Inflammatory macrophage (primary cell): ENCODE measurements at places on chromosomes 5 and 9.

GRCh38 chr9:90813046-90813445 lies 11.4 kb downstream of the SYK start:
- no peak for DNase-seq

GRCh38 chr5:19874811-19875210 lies 113.2 kb downstream of the CDH18 start:
- no peak for DNase-seq

DNA sequence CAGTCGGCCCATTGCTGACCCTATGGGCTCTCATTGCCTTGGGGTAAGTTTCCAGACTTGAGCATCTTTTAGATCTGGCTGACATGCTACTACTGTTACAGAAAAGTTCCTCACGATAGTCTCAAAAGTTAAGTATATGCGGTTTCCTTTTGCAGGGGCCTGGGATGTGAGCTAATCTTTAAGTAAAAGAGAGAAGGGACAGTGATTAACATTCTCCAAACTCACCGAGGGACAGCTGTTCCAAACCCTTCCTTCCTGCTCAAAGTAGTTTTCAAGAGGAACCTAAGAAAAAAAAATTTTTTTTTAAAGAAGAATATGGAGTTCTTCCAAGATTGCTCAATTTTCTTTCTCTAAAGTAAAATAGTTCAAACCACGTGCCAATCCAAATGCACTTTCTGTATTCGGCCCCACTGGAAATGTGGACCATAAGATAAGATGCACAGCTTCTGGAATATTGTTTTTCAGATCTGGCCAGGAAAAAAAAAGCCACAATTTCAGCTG lies 168.0 kb upstream of the SPRY4 start:
- peak; percentile 7 for DNase-seq

DNA sequence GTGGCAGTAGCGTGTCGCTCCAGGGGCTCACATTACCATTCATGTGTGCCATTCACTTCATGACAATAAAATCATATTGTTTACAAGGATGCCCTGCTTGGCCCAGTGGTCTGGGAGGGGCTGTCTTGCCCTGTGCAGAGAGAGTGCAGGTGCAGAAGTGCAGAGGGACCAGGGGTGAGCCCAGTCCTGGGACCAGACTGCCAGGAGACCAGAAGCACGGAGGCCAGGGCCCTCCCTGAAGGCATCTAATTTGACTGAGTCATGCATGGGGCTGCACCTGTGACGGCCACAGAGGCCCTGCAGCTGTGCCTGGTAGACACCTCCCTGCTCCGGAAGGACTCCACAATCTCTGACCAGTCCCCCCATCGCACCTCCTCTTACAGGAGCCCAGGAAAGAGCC lies 164.4 kb upstream of the FOXD4L5 start:
- DNase-seq: no peak

- peak; percentile 93 for DNase-seq
Measured at GRCh38 chr5:68423154-68423811, 207.7 kb downstream of the PIK3R1 start.

DNA sequence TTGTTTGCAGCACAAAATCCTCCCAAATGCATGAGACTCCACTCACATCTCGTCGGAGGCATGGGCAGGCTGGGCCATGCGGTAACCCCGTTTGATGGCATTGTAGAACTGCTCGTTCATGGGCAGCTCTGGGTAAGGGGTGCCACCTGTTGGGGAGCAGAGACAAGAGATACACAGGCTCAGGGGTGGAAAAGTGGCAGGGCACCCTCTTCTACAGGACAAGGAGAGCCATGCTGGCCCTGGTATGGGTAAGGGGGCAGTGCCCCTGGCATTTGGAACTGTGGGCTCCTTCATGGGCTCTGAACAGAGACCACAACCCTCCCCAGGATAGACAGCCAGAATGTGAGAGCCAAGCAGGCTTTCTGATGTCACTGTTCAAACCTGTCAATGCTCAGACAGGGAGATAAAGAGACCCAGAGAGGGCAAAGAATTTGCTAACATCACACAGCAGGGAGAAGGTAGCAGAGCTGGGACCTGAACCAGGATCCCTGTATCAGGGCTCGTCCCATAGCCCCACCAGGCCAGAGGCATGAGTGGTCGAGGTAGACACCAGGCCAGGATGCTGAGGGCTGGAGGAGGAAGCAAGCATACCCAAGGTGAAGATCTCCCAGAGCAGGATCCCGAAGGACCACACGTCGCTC lies 33.2 kb upstream of the CSF1R start:
- no peak for DNase-seq

GRCh38 chr5:73222173-73222572 lies 49.2 kb downstream of the TMEM174 start:
- no peak for DNase-seq

DNA sequence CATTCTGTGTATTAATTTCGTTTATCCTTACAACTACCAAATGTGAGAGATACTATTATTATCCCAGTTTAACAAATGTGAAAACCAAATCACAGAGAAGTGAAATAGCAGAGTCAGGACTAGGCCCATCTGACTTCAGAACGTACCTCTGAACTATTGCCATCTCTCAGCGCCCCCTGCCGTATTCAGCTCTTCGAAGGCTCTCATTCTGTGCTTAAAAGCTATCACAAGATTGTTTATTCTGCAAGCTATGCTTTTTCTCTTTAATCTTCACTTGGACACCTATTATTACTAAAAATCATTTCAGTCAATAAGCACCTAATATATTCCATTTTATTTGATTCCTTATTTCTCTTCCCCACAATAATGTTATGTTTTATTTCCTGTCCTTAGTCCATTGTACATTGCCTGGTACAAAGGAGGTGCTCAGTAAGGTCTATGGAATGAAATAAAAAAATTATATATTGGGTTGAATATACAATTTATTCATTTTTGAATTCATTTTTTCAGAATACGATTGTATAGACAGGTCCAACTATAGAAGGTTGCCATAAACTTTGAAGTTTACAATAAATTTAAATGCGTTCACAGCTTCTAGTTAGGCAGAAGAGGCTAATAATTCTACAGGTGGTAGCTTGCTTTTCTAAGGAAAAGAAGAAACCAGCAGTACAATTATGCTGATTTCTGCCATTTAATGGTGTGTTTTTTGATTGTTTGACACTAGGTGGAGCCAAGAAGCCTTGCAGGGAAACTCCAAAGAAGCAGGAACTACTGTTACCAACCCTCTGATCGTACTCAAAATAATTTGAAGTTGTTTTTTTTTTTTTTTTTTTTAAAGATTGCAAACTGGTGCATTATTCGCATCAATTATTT lies 202.2 kb upstream of the DMRTA1 start:
- peak; percentile 69 for DNase-seq

DNA sequence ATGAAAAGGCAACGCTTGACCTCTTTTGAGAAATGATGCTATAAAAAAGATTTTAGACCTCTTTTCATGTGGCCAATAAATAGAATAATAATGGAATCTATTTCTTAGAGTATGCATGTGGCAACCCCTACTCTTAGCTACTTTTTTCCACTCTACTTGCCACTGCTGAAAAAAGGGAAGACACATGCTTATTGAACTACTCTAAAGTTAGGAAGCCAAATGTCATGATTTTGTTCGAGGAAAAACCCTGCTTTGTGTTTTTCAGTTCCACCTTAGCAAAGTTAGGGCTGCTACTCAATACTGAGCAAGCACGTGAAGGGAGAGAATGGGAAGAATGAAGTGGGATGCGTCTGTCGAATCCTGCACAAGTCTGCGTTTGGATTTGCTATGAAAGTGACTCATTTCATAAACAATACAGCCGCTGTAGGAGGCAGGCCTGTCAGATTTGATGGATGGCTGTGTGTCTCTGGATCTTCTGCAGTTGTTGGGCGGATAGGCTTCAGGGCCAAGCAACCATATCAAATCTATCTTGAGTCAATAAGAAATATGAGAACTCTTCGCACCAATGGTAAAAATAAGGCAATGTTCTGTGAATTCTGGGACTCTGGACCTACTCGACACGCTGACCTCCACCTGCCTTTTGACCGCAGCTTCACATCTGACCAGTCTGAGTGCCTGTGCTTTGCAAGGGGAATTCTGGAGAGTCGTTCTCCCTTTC lies 333.6 kb downstream of the PIK3R1 start:
- DNase-seq: no peak

GRCh38 chr5:160245506-160246086 lies 16.3 kb downstream of the FABP6 start:
- no peak for DNase-seq

GRCh38 chr9:127162864-127163365 lies 40.5 kb upstream of the ANGPTL2 start:
- no peak for DNase-seq

DNA sequence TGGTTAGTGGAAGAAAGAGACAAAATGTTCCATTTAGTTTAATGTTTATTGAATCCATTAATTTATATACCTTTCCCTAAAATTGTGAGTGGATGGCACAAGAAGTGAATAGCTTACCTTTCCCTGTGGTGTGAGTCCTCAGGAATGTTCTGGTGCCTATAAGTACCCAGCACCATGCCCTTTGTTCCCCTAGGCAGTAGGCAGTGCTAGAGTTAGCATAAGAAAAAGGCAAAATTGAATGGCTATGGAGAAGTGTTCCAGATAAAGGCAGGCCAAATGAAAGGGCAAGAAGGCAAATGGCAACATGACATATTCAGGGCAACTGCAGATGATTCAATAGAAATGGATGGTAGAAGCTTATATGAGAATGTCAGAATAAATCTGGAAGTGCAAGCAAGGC lies 370.8 kb upstream of the PTGER4 start:
- no peak for DNase-seq

DNA sequence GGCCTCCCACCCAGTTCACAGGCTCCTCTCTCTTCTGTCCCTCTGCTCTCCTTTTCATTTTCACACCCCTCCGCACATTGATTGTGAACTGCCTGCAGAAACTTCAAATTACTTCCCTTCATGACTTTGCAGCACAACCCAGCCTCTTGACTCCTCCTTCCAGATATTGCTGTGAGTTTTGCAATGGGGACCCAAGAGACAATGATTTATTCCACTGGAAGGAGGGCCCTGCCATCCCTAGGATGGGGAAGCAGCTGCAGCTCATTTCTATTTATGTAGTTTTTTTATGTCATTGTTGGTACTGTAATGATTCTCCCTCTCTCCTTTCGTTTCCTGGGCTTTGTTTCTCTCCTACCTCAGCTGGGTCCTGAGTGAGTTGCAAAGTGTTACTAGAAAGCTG lies 364.9 kb downstream of the ICE1 start:
- no peak for DNase-seq

DNA sequence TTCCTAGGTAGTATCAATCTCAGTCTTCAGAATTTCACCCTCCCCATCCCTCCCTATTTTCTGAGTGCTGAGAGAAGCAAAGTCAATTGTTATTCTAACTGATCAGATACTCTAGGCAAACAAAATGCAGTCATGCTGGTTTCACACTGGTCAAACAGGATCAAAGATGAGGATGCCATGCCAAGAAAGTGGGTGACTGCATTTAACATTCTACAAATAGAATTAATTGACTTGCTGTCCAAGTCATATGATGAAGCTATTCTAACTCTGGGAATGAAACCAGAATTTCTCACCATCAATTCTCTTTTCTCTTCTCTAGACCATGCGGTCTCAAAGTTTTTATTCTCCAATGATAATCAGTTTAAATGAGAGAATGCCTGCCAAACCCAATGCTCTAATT lies 112.5 kb downstream of the CTNND2 start:
- no peak for DNase-seq

- DNase-seq: no peak
Measured at GRCh38 chr5:139961435-139962157, 81.5 kb downstream of the NRG2 start.

DNA sequence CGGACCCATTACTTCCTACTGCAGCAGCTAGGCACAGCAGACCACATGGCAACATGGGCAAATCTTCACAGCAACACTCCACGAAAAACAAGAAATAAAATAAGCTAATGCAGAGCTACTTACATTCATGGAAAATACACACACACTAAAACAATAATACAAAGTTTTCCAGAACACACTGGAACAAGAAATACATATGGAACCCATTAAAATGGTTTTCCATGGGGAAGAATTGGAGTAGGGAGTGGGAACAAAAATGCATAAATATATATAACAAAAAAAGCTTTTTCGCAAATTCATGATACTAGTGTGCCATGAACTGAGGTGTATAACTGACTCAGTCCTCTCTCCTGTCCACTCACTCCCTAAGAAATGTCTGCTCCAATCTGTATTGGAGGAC lies 8.3 kb downstream of the ADAMTS12 start:
- DNase-seq: no peak

- no peak for DNase-seq
Measured at GRCh38 chr9:105637787-105638395, 24.4 kb upstream of the TAL2 start.

- DNase-seq: no peak
Measured at GRCh38 chr5:55343609-55344008, 35.8 kb downstream of the MTREX start.

DNA sequence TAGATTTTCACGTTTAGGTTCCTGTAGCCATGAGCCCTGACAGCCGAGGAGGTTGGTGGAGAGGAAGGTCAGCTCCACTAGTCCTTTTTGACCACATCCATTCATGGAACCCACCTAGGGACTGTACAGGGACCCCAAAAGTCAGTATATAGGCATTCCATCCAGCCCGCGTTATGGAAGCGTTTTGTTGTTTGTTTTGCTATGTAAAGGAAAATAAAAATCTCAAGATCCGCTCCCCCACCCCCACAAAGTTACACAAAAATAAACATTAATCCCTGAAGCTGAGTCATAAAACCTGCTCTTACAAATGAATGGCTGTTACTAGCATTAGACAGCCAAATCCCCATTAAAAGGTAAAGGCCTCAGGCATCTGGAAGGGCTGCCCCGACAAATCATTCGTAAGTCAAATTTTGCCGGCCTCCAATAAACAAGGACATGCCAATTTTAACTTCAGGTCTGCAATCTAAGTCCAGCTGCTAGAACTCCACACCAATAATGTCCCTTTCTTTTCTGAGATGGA lies 292.9 kb downstream of the MED10 start:
- no peak for DNase-seq

GRCh38 chr5:147454996-147455677 lies 54.7 kb downstream of the DPYSL3 start:
- DNase-seq: no peak

- DNase-seq: peak; percentile 26
Measured at GRCh38 chr9:20623021-20623747, 885 bp upstream of the MLLT3 start.

DNA sequence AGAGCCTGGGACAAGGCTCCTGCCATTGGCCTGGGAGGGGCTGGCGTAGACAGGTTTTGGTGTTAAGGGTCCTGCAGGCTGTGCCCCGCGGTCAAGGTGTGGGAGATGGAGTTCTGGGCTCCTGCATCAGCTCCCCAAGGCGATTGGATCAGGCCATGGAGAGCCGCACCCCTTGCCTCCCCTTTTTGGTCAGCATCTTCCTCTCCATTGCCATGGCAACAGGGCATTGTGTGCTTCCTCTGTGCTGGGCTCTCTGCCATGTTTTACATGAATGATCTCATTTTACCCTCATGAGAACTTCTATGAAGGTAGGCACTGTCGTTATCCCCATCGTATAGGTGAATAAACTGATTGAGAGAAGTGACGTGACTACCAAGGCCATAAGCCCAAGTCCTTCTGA lies 344.3 kb upstream of the CLINT1 start:
- DNase-seq: no peak
